GM04504 (cell line): ENCODE measurements at places on chromosomes 4 and X.

- DNase-seq = no peak
These were observed 34.5 kb upstream of the CDKN2AIP start for GRCh38 chr4:183409934-183410333.

GRCh38 chr4:5965225-5965624 is 53.0 kb downstream of the C4orf50 start:
- DNase-seq = no peak

DNA sequence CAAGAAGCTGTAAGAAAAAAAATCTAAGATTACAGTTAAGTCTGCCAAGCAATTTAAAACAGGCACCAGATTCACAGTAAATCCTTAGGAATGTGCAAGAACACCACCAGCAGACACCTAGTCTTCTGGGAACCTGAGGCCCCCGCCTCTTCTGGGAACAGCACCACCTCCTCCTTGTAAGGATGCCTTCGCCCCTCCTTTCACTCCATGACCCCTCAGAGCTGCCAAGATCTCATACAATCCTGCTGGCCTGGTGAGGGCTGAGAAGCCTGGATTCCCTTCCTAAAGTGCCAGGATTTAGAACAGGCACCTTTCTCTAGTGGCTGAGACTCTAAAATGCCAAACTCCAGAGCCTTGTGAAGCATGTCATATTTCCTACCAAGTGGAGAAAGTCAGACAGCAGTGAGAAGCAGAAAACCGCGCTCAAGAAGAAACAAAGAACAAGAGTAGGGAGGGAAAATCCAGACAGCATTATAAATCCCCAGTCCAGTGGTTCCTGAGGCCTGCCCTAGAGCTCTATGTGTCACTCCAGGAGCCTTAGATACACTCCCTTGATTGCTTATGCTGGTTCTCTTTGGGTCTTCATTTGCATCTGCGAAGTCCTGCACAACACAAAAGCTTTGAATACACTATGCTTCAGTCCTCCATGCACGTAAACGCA is 166.4 kb downstream of the TSPAN5 start:
- DNase-seq = no peak

- DNase-seq = no peak
These were observed 17.4 kb downstream of the GALNT7 start for GRCh38 chr4:173185847-173186510.

GRCh38 chrX:41384051-41384705 is 50.2 kb downstream of the DDX3X start:
- peak; percentile 10 for DNase-seq

DNA sequence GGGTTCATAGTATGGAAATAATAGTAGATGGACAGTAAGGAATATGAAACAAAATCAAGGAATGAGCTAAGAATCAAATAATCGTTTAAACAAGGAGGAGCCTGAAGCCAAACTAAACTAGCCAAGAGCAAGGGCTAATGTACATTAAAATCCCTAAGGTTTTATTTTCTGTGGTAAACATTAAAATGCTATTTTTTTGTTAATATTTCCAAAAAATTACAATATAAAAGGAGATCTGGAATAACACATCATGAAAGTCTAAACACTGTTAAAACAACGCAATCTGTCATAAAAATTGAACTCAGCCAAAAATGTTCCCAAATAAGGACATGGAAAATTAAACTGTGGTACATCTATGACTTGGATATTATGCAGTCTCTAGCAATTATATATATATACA is 188.2 kb downstream of the RNF150 start:
- no peak for DNase-seq

DNA sequence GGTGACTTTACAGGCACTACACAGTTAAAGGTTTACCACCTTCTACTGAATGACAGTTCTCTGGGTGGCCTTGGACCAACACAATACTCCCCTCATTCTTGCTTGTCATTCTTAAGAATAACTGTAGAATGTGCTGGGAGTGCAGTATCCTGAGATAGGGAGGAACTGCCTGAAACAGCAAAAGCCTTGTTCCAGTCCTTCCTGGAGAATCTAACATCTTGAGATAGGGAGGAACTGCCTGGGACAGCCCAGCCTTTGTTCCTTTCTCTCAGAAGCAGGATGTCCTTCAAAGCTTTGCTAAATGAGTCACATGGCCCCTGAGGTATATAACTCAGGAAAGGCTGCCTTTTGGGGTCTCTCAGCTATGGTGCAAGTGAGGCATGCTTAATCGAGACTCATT is 145.7 kb upstream of the MBNL3 start:
- DNase-seq = no peak

GRCh38 chr4:121656269-121656641 is 40.5 kb downstream of the ANXA5 start:
- DNase-seq = peak; percentile 32

DNA sequence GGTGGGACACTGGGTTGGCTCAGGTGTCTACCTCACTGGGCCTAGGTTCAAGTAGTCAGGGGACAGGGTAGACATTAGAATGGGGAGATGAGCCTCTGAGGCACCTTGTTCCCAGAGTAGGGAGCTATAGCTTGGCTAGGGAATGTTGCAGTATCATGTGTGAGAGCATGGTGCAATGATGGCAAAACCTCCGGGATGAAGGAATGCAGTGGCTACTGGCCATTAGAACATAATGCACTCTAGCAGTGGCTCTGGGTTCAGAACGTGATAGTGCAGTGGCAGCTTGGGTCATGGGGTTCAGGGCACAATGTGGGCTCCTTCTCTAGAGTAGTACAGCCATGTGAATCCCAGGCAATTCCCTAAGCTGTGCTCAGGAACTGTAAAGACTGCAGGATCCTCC is 471.5 kb downstream of the CCSER1 start:
- DNase-seq = no peak

DNA sequence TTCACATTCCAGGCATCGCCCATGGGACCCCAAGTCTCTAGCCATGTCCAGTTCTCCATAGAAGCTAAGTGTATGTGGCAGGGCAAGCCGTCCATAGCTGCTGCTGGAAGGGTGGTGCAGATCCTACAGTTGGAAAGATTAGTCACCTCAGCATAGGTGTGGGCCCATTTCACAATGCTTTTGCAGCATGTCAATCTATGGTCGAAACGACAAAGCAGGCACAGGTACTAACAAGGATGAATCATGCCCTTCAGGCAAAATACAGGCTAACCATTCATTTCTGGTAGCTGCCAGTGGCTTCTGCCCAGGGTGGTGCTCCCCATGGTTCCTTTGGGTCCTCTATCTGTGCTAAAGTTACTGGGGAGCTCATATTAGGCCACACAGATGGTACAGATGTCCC is 225.2 kb downstream of the ADGRL3 start:
- no peak for DNase-seq

- no peak for DNase-seq
These were observed 86.7 kb downstream of the KIT start for GRCh38 chr4:54744487-54744886.

DNA sequence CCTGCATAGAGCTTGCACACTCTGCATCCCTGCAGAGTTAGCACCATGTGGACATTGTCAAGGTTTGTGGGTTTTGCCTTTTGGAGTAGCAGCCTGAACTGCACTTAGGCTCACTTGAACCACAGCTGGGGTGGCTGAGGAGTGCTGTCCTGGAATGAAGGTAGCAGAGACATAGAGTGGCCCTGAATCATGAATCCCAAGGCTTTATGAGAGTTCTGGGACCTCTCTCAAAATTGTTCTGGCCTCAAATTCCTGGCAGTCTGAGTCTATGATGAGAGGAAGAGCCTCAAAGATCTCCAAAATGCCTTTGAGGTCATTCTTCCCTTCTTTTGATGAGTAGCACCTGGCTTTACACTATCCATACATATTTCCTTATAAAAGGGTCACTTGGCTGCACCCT is 37.1 kb upstream of the ADH1C start:
- no peak for DNase-seq

DNA sequence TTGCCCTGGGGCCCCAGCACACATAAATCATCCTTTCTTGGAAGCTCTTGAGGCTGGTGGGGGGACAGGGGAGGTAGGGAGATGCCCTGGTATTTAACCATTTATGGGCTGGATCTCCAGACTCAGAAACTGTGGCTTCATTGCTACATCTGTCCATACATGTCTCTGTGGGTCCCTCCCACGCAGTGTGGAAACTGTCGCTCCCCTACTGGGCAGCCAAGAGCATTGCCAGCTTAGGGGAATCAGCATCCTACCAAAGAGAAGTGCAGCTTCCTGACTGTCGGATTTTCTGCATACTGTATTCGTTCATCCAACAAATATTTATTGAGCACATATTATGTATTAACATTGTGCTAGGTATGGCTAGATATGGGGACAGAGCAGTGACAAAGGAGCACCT is 3.7 kb downstream of the GRIPAP1 start:
- no peak for DNase-seq

GRCh38 chrX:10923466-10923865 is 187.7 kb upstream of the HCCS start:
- DNase-seq = no peak

- DNase-seq = no peak
These were observed 134.4 kb upstream of the INTU start for GRCh38 chr4:127498366-127498765.

DNA sequence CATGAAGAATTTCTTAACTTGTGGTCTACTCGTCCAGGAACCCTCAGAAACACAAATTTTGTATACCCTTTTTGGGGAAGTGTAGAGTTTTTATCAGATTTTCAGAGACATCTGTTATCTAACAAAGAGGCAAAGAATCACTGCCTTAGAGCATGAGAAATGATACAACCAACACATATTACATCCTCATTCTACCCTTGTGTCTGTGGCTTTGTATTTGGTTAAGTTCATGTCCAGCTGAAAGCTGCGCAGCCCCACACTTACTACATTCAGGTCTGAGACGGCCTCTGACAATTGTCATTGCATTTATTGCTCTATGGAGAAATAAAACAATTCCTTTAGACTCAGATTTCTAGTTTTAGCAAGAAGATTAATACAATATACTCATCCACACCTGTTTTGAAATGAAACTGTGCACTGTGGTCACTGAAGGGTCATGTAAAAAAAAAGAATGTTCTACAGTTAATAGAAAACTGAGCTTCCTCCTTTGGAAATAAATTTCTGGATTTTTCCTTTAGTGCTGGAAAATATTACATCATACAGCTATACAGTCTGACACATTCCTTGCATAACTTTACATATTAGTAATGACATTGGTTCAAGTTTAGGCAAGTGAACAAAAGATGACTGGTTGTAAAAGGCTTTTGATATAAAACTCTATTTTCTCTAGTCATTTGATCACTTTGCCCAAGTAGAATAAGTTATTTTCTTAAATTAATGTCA is 39.8 kb downstream of the GLRB start:
- DNase-seq = peak; percentile 22

- DNase-seq = no peak
These were observed 33.2 kb downstream of the WFS1 start for GRCh38 chr4:6302869-6303268.
